ENCODE measurements at places on chromosomes 5 and 9.
A peak's percentile ranks its signal among the peaks of the same experiment; 100 is the strongest.

DNA sequence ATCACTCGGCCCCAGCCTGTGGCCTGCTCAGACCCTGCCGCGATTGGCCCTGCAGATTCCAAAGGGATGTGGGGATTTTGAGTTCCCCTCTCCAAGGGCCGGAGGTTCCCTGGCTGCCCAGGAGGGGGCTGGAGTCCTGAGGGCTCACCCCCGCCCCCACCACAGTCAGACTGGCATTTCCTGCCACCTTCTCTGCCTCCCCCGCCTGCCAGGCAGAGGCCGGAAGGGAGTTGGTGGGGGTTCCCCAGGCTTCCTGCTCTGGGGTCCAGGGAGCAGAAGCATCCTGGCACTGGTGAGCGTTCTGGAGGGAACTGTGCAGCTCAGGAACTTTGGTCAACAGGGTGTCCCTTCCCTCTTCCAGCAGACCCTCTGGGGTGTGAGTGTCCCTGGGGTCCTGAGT, 70.6 kb downstream of the RXRA start:
- DNase-seq = no peak

GRCh38 chr5:73952872-73953271, 326.9 kb downstream of the ARHGEF28 start:
- no peak for DNase-seq

DNA sequence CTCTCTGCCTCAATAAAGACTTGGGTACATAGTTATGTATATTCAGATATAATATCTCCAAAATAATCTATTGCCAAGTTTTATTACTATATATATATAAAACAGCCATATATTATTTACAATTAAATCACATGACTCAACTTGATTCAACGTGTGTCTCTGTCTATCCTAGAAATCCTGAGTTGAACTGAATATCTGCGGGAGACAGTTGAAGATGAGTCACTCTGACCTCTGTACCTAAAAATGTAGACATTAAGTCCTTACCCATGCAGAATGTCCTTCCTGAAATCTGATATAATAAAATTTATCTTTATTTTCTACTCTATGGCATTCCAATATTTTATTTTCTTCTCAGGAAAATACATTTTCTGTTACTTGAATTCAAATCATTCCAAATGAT, 218.2 kb upstream of the PRDM9 start:
- no peak for DNase-seq

GRCh38 chr9:137095664-137096517, 9.1 kb downstream of the MAN1B1 start:
- peak; percentile 46 for DNase-seq

GRCh38 chr9:19298436-19299000, 68.0 kb downstream of the DENND4C start:
- no peak for DNase-seq

DNA sequence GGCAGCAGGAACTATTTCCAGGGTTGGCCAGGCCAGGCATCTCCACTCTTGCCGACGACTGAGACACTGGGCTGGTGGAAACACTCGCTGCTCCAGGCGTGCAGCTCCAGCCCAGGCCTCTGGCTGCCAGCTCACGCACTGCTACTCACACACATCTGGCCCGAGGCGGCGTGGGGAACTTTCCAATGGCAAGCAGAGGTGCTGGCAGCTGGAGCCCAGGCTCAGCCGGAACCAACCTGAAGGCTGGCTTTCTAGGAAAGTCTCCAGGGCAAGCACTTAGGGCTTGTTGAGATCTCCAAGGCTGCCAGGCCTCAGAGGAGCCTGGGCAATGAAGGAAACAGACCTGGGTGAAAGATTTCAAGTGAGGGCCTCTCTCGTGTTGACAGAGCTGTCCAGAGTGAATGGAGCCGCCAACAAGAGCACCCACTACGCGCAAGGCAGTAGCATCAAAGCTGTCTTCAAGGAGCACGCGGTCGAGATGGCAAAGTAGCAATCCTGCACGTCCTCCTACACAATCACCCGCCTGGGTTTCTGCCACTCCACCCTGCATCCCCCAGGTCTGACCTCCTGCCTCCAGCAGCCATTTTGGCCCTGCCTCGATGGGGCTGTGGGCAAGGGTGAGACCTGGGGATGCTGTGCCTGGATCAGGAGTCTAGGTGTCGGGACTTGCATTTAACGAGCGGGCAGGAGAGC, 14.4 kb downstream of the SH3PXD2B start:
- DNase-seq = no peak

- peak; percentile 38 for DNase-seq
These were observed 507.4 kb downstream of the RASEF start for GRCh38 chr9:82555431-82556051.

GRCh38 chr9:138049779-138050471, 172.3 kb downstream of the CACNA1B start:
- DNase-seq = no peak

DNA sequence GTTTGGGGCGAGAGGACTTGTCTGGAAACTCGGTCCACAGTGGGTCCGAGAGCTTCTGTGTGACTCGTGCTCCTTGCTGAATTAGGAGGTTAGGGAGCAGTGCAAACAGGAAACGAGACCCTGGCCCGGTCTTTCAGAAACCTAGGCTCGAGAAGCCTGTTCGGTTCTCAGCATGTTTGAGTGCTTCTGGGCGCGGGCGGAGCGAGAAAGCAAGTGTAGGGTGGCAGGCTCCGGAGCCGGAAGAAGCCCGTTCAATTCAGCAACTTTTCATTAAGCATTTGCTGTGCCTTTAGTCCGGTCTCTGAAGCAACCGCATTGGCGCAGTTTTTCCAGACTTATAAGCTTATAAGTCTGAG, 547 bp downstream of the CLTA start:
- no peak for DNase-seq

DNA sequence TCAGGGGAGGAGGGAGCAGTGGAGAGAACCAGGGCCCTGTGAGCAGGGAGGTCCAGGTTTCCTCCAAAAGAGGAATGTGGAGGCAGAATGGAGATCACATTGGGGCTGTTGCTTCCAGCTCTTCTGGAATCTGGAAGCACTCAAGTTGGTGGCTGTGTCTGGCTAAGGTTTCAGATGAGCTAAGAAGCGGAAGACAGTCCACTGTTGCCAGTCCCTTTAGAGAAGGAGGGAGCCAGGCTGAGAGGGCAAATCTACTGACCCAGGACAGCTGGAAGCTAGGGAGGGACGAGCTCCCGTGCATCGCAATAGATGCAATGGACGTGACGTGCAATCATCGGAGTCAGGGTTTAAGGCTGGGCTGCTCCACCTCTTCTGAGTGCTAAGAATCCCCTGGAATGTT, 71.2 kb downstream of the TENT4A start:
- no peak for DNase-seq

GRCh38 chr9:72564479-72565281, 43.3 kb downstream of the TMC1 start:
- no peak for DNase-seq

DNA sequence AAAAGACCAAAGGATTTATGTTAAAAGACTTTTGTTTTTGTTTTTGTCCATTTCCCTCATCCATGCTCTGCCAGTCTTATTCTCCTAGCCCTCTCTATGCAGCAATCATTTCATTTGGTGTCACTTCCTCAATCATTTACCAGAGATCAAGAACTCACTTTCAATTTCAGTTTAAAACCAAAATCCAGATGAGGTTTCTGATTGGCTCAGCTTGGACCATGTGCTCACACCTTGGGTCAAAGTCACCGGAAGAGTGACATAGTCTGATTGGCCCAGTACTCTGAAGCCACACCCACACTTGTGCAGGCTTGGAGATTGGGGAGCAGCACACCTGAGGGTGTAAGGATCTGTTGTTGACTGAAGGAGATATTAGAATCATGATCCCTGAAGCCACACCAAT, 79.6 kb downstream of the TLR4 start:
- no peak for DNase-seq

DNA sequence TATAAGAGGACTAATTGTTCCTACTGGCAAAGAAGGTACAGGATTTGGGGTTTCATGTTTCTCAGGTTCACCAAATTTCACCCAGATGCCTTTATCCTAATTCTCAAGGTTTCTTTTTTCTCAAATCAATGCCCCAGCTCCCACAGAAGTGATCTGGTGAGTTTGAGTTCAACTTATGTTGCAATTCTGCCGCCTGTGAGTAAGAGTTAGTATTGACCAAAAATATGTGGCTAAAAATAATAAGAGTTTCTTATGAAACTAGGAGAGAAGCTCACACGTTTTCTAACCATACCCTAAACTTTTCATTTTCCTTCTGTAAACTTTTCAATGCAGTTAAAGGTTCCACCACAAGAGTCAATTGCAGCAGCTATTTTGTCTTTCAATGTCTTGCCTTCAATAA, 15.1 kb downstream of the SLCO6A1 start:
- DNase-seq = no peak

- no peak for DNase-seq
These were observed 268.6 kb downstream of the ISL1 start for GRCh38 chr5:51651889-51652288.

GRCh38 chr9:6852243-6852963, 94.6 kb downstream of the KDM4C start:
- no peak for DNase-seq

GRCh38 chr9:88833946-88834345, 157.3 kb upstream of the S1PR3 start:
- DNase-seq = no peak

DNA sequence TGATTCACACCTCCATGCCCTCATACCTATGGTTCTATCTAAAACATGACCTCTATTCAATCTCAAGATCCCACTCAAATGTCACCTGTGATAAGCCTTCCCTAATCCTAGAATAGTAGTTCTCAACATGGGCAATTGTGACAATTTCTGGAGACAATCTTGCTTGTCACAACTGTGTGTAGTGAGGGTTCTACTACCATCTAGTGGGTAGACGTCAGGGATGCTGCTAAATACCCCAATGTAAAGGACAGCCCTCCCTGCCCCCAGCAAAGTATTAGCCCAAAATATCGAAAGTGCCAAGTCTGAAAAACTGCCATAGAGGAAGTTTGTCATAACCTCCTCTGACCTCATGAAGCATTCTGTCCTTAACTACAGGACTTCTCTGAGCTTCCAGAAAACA, 32.0 kb downstream of the TBCA start:
- DNase-seq = no peak

DNA sequence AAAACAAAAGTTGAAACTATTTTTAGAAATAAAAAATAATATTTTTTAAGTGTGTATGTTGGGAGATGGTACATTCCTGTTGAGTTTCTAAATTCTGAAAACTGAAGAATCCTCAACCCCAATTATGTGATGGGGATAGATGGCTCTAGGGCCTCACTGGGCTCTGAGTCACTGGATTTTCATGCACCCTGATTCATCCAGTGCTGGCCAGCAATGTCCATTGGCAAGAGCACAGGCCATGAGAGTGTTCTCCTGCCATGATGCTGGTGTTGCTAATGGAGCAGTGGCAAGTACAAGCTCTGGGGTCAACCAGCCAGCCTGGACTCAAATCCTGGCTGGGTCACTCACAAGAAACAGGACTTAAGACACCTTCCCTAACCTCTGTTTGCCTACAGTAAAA, 23.3 kb downstream of the SMIM23 start:
- DNase-seq = no peak

DNA sequence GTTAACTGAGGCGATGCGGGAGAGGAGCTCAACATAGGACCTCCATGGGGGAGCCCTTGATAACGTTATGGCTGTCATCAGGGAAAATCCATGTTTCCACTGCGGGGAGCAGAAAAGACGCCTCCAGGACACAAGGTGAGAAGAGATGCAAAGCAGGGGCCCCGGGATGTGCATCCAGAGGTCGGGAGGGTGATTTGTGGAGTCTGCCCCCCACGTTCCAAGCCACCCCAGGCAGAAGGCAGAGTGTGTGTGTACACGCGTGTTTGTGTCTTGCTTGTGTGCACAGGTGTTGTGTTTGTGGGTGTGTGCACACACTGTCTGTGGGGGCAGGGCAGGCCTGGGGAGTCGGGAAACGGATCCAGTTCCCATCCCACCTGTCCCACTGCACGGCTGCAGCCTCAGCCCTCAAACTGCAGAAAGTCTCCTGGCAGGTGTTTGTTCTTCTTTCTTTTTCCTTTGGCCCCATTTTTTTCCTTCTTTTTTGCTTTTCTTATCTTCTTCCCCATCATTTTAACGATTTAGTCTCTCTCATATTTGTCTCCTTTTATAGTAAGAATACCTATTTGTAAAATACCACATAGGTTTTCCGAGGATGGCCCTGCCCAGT, 17.4 kb upstream of the PLEKHG4B start:
- DNase-seq = no peak

- DNase-seq = no peak
These were observed 70.0 kb downstream of the LMNB1 start for GRCh38 chr5:126846744-126847455.

DNA sequence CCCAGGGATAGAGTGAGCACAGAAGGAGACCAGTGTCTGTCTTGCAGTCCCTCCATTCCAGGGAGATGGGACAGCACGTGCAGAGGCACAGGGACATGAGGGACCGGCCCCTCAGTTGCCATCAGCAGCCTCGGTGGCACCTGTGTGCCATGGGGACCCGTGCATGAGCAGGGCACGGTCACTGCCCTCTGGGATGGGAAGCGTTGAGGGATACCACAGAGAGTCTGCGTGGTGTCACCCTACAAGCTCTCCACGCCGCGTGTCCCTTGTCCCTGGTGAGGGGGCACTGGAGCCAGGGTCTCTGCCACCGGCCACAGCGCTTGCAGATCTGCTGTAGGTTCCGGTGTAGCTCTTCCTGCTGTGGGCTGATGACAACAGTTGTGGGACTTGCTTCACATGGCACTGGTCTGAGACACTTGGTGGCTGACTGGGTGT, 108.1 kb downstream of the CACNA1B start:
- no peak for DNase-seq

DNA sequence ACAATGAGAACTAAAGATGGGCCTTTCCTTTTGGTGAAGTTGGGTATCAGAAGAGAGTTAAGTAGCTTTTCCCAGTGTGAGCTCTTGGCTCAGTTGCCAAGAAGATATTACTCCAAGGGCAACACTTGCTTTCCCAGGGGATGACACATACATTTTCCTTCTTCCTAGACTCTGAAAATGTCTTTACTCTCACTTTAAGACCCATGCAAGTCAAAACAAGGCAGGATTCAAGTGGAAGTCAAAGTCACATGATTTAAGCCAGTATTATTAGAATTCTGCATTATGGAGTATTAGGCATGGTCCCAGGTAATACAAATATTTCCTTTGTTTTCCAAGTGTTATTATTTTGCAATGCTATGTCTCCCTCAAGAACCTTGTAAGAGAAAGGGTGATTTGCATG, 175.1 kb downstream of the PPP2R2B start:
- no peak for DNase-seq

DNA sequence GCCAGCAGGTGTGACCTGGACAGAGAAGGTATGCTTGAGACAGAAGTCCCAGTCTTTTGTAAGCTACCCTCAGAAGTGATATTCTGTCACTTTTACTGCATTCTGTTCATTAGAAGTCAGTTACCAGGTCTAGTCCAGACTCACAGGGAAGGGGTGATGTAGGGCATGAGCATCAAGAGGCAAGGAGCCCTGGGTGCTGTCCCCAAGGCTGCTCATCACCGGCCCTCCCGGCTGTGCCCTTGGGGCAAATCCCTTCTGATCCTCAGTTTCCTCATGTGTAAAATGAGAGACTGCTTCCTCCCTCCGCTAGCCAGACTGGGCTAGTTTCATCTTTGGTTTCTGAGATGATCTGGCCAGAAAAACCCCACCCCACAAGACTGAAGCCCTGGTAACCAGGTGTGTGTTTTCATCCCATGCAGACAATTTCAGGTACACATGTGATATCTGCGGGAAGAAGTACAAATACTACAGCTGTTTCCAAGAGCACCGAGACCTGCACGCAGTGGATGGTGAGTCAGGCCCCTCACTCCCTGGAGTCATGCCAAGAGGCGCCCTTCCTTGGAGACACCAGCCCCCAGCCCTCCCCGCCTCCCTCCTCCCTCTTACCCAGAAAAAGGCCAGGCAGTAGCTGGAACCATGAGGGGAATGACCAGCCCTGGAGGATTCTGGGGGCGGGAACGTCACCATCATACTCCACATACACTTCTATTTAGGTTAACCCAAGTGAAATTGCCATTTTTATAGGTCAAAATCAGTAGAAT, 71.0 kb downstream of the AMBP start:
- no peak for DNase-seq

GRCh38 chr9:27747450-27747849, 174.2 kb upstream of the C9orf72 start:
- DNase-seq = no peak
